IPS DF 6.9 (cell line): ENCODE measurements at places on chromosomes 4 and X.
A peak's percentile ranks its signal among the peaks of the same experiment; 100 is the strongest.

- no peak for DNase-seq
These were observed 114.6 kb downstream of the PCDH18 start for GRCh38 chr4:137417676-137418075.

- DNase-seq, result no peak
These were observed 797 bp downstream of the CD99L2 start for GRCh38 chrX:150897421-150898320.

DNA sequence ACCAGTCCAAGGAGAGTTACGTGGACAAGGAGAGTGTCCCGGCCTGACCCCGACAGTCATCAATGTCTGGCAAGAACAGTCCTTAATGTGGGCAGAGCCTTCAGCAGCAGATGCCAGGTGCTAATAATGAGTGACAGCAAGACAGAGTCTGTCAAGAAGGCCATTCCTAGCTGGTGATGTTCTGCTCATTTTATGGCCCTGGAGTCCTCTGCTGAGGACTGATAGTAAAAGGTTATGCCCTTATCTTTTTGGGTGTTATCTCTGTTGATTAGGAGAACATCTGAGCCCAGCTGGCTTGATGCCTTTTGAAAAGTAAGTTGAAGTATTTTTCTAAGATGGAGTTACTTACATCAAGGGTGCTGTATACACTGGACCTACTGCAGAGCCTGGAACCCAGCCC, 67.3 kb downstream of the SLC34A2 start:
- DNase-seq, result no peak

DNA sequence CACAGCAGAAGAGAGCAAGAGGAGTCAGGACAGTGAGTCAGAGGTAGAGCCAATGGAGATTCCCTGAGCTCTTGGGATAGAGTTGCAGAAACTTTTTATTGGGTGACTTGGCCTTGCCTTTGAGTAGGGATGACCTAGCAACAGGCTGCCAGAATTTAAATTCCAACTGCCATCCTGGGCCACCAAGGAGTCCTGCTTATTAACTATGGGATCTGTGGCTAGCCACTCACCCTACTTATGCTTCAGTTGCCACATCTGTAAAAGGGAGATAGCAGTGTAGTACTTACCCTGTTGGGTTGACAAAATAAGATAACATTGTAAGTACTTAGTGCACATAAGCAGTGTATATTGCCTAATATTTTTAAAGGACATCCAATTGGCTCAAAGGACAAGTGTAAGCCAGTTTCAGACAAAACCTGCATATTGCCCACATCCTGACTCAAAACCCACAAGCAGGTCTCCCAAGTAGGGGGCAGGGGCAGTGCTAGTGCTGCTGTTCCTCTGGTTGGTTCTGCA, 43.5 kb upstream of the TMEM164 start:
- DNase-seq, result no peak

DNA sequence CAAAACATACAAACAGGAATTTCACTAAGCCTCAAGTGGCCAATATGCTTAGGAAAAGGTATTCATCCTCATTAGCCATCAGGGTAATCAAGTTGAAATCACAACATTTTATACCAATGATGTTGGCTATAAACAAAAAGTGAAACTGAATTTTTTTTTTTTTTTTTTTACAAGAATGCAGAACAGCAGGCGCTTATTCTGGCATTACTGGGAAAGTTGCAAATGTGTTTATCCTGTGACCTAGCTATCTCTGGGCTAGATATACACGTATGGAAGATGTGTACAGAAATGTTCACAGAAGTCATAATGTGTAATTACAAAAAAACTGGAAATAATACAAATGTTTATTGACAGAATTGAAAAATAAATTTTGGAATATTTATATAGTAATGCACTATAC, 1430.4 kb upstream of the TENM3 start:
- no peak for DNase-seq

- DNase-seq, result no peak
These were observed 113.3 kb upstream of the IL13RA1 start for GRCh38 chrX:118614150-118614549.

DNA sequence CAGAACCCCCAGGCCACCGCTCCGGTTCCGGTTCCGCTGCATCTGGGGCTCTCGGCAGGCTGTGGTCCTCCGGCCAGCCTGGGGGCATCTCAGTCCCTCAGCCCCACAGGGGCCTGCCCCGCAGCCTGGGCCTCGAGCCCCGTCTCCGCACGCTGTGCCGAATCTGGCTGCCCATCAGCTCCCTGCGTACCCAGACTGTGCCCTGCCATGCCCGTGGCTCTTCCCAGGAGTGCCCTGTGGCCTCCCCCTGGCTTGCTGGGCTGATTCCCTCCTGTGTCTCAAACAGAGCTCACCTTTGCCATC, 830 bp upstream of the MSANTD1 start:
- no peak for DNase-seq

- no peak for DNase-seq
These were observed 196.1 kb downstream of the ZNF330 start for GRCh38 chr4:141416677-141417363.

DNA sequence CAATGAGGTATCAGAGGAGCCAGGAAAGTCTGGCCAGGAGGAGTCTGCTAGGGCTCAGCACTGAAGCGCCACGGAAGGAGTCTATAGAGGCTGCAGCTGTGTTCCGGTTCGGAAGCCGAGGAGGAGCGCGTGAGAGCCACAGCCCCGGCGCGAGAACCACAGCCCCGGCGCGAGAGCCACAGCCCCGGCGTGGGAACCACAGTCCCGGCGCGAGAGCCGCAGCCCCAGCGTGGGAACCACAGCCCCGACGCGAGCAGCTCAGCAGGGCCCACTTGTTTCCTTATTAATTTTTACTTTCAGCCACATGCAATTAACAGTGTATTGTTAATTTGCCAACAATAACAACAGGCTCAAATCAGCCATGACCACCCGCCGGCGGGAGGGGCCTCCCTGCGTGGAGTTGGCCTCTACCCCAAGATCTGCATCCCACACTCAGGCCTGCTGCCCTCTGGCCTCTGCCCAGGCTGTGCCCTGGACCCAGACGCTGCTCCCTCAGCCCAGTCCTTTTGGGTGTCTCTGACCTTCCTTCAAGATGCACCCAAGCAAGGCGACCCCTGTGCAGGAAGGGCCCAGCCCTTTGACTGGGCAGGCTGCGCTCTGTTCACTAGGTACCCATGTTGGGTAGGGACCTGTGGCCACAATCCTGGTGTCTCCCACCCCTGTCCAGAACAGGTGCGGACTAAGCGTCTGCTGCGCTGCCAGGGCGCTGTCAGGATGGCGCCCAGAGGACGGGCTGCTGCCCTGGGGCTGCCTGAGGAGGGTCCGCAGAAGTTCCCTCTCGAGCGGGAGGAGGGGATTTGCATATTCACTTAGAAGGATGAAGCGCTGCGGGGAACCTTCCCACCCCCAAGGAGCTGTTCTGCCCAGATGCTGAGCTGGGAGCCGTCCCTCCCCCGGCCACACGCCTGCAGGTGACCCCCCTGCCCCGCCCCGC, 113.8 kb downstream of the ADRA2C start:
- no peak for DNase-seq

- no peak for DNase-seq
These were observed 136.8 kb downstream of the RAPGEF2 start for GRCh38 chr4:159239629-159240028.

DNA sequence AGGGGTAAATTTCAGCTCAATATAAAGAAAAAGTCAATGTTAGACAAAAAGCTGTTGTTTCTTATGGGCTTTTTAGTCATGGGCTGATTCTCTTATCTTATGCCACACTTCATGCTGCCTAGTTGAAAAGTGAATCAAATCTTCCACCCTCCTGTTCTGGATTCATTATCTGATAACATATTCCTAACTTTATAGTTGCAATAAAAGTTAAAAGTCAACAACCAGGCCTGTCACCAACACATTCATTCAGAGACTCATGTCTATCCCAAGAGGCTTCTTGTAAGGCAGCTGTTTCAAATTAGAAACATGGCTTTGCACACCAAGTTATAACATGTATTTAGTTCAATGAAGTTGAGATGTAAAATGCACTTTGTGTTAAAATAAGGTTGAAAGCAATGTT, 243.8 kb downstream of the ADAMTS3 start:
- no peak for DNase-seq

- DNase-seq, result no peak
These were observed 959 bp upstream of the REST start for GRCh38 chr4:56906489-56907393.

GRCh38 chrX:109485470-109486340, 3.8 kb upstream of the GUCY2F start:
- DNase-seq, result no peak

DNA sequence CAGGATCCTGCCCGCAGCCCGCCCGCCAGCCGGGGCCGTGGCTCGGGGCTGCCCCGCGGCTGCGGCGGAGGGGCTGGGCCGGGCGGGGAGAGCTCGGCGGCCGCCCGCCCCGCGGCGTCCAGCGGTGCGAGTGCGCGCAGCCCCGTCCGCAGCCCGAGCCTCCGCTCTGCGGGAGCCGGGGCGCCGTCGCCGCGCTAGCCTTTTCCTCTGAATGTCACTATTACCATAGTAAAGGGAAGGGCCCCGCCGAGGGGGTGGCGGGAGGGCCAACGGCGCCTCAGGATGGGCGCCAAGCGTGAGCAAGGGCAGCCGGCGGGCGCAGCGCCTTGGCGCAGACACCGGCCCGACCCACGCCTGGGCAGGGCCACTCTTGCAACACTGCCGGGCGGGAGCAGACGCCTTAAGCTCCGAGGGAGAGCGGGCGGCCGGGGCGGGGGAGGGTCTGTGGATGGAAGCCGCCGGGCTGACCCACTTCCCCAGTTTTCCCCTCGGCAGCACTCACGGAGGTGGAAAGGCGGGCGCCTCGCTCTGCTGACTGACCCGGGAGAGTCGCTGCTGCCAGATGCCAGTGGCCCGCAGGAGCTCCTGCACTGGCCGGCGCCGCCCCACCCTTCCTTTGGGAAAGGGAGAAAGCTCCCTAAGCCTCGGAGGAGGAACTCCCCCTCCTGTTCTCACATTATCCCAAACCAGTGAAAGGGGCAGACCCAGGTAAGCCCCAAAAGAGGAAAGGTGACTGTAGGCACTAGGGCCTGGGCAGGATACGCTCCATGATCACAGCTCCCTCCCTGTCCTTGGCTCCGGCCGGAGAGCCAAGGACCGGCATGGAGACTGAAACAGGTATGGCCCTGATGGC, 329.4 kb downstream of the HNRNPD start:
- DNase-seq, result peak; percentile 33

DNA sequence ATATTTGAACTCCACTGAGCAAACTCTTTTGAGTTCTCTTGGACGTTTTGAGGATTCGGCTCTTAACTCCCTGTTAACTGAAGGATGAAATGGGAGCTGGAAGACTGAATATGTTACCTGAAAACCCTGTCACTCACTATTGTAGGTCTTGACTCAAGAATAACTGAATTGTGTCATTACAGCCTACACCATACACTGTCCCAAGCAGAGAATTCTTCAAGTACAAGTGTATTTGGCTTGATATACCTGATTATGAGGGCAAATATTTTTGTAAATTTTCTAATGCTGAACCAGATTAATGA, 276.1 kb downstream of the CFAP299 start:
- no peak for DNase-seq

DNA sequence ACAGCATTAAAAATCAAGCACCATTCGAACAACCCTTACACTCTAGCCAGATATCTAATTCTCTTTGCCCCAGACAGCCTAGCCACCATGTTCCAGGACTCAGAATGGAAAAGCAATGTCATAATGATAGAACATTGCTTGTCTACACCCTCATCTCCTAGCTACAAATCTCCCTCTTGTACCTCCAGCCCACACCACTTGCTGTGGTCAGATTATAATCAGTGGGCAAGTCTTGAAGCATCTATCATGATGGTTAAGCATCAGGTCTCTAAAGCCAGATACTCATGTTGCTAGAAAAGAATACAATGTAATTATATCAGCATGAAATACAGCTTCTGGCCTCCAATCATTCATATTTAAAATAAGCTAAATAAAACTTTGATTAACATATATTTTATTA, 268.3 kb downstream of the NPFFR2 start:
- DNase-seq, result no peak

- no peak for DNase-seq
These were observed 210.8 kb downstream of the MGST2 start for GRCh38 chr4:139876337-139876941.

DNA sequence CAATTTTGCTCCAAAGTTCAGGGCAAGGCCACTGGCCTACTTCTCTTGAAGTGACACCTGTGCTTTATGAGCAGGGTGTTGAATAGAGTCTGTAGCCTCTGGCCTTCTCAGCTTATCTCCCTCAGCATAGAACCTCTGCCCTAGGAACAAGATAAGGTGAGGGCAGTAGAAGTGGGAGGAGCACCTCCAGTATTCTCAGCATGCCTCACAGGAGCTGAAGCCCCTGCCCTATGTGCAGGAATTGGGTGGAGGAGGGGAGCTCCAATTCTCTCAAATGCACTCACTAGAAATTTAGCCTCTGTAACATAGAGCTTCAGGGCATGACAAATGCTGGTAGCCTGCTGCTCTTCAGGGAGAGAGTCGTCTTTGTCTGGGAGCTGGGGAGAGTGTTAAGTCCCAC, 479.3 kb downstream of the IL1RAPL1 start:
- DNase-seq, result no peak

- DNase-seq, result no peak
These were observed 190.0 kb upstream of the NEIL3 start for GRCh38 chr4:177119691-177120090.

- DNase-seq, result no peak
These were observed 60.8 kb downstream of the DDX60 start for GRCh38 chr4:168257768-168258167.

DNA sequence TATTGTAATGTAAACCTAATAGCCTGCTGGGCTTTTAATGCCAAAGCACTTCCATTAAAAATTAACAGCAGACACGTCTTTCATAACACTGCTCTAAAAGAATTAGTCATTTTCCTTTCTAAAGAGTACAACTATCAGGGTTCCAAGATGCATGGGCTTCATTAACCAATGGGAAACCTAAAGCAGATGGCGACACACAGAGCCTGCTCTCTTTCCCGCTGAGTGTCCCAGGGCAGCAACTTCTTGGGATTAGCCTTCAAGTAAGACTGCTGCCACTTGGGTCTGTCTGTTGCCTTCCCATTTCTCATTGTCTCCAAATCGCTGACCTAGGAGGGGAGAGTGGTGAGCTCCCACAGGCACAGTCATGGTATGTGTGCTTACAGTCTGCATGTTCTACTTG, 14.0 kb upstream of the PHKA2 start:
- no peak for DNase-seq
